ENCODE measurements at places on chromosomes 1 and 21. TPM values are rescaled to one million over a fixed set of nuclear protein-coding genes. Genes with fewer than 3 reads are reported as not detected.

ACTA1 gene
- 1.6 TPM for polyA plus RNA-seq

LCE1E gene
- not detected for polyA plus RNA-seq

EXO5 gene
- 4.2 TPM for polyA plus RNA-seq

TNFRSF14 gene
- polyA plus RNA-seq: 46.4 TPM

OR2T11 gene
- polyA plus RNA-seq: not detected

RUSC1 gene
- 15.4 TPM for polyA plus RNA-seq

ZNF648 gene
- polyA plus RNA-seq: not detected

FHAD1 gene
- polyA plus RNA-seq: 0.19 TPM

EPHB2 gene
- 3.9 TPM for polyA plus RNA-seq

IL22RA1 gene
- polyA plus RNA-seq: 0.25 TPM
